Midbrain (tissue), 1 donor: ENCODE measurements at places on chromosomes 5 and 9.
A peak's percentile ranks its signal among the peaks of the same experiment; 100 is the strongest.

DNA sequence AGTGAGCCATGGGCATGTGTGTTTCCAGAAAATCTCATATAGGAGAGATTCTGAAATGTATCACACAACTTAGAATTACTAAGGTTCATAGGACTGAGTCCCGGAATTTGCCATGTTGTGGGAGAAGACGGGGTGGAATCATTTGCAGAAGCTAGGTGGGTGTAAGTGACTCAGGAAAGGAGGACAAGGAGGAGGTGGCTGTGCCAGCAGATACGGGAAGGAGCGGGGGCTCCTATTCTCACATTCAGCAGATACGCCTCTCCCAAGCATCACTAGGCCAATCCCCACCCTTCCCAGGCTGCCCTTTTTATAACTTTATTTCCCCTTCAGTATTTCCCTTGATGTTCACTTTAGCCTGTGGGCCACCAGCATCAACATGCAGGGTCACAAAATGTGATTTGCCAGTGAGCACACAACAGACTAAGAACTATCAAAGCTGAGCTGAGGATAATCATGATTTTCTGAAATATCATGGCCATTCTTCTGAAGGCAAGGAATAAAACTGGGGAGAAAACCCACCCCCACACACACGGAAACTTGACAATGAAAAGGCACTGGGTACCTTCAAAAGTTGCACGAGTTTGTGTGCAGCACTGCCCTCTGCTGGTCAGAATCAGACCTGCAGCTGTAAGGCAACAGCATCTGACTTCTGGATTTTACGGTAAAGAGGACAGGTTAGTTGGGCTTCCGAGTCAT is 133.2 kb downstream of the MTX3 start:
- peak; percentile 84 for DNase-seq

GRCh38 chr5:44360919-44361318 is 28.3 kb downstream of the FGF10 start:
- no peak for DNase-seq

DNA sequence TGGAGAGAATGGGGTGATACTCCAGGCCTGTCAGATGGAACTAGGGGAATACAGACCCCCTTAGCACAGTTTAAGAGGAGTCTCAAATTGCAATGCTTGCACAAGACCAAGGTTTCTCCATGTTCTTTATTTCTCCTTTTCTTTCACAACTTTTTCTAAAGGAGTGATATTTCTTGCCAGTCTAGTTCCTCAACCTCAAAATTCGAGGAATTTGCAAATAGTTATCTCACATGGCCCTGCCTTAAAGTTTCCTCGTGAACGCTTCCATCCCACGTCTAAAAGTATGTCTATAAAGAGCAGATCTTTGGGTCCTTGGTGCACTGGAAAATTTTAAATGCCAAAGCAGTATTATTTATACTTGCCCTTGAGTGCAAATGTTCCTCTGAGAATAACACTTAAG is 373.8 kb upstream of the KLF4 start:
- no peak for DNase-seq

DNA sequence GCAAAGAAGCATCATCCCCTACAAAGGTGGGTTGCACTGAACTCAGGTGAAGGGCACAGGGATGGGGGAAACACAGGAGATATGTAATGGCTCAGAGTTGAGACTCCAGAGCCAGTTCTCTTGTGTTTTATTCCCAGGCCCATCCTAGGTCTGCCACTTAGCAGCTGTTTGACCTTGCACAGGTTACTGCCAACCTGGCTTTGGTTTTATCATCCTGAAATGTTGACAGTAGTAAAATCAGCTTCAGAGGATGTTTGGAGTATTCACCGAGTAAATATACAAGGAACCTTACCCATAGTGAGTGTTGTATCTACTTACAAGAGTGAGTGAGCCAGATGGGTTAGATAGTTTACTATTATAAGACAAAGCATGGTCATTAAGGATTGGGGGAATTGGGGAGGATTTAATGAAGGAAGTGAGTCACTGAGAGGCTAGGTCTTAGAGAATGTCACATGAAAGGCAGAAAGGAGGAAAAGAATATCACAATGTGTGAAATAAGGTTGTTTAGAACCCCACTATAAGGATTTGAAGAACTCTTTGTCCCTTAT is 141.3 kb downstream of the MAN2A1 start:
- no peak for DNase-seq

DNA sequence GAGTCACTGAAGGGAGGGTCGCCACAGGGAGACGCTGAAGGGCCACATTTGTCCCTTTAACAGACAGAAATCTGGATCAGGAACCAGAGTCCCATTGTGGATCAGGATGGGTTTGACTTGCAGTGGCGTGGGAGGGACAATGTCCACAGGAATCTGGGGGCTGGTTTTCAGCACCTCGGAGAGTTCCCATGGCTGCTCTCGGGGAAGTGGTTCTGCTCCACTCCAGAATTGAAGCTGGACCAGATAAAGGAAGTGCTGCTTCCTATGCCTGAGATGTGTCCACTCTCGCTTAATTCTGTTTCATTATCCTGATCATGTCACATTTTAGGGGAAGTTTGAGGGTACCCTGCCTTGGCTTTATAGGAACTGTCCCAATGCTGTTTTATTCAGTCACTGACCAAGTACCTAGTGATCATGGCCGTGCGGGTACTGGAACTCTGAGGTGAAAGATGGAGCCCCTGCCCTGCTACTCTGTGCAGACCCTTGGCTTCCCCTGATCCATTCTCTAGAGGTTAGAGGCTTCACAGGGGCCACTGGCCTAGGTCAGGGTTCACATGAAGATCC is 28.7 kb downstream of the ENHO start:
- DNase-seq, result no peak

DNA sequence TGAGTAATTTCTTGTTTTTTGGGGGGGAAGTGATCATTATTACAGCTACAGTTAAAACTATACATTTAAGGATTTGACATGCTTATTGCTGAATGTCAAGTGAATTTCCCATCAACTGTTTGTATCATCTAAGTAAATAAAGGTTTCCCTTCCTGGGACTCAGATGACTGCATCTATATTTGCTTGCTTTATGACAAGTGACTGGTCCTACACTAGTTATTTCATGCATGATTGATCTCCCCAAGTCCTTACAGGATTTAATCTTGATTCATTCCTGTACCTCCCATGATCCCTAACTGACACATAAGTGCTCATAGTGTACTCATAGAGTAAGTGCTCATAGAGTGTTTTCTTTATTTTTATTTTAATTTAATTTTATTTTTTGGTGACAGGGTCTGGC is 2.8 kb downstream of the TXNDC8 start:
- DNase-seq, result no peak

- DNase-seq, result no peak
Observed at GRCh38 chr5:35233601-35234000, 3.3 kb upstream of the PRLR start.

DNA sequence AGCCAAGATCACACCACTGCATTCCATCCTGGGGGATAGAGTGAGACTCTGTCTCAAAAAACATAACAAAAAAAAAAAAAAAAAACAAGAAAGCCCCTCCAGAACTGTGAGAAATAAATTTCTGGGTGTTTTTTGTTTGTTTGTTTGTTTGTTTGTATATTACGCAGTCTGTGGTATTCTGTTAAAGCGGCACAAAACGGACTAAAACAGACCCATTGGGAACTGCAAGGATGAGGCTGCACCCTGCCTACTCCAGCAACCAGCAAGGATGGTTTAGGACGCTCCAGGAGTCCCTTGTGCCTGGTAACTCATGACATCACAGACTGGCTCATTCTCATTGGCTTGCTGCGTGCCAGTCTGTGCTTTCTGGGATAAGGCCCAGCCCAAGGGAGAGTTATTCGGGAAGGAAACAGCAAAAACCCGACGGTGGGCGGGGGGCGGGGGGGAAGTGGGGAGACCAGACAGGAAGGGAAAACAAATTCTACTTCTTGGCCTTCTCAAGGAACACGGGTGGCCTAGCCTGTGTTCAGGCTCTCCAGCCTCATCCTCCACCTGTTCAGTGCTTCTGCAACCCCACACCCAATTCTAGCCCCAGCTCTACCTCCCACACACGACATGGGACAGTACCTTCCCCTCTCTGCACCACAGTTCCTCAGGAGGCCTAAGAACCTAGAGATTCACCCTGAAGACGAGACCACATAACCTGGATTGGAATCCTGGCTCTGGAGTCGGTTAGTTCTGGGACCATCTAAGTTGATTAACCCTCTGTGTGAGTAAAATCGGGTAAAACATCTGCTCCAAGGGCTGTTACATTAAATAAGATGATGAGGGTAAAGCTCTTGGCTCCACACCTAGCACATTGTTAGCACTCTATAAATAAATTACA is 2.8 kb downstream of the CD74 start:
- peak; percentile 90 for DNase-seq

- no peak for DNase-seq
Observed at GRCh38 chr5:178116143-178116885, 3.0 kb downstream of the N4BP3 start.

GRCh38 chr5:159095151-159095721 is 4.5 kb downstream of the EBF1 start:
- no peak for DNase-seq

GRCh38 chr9:87441251-87441650 is 56.4 kb upstream of the DAPK1 start:
- no peak for DNase-seq
